ENCODE measurements at places on chromosomes 4 and X.
A peak's percentile ranks its signal among the peaks of the same experiment; 100 is the strongest.

DNA sequence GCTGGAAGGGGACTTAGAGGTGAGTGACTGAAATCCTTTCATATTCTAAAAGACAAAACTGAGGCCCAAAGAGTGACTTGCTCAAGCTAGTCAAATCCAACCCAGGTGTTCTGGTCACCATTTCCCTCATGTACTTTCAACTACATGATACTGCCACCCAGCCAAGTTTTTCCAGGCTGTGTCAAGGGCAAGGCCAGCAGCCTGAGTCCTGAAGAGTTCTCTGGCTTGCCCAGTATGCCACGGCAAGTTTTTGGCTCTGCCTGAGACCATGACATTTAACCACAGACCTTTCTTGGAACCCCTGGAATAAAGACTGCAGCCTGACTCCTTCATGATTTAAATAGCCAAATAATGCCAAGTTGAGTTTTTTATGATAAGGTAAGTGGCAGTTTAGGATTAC is 10.7 kb upstream of the TMEM164 start:
- DNase-seq: no peak

- peak; percentile 93 for DNase-seq
Observed at GRCh38 chrX:120549483-120550452, 11.0 kb downstream of the CUL4B start.

DNA sequence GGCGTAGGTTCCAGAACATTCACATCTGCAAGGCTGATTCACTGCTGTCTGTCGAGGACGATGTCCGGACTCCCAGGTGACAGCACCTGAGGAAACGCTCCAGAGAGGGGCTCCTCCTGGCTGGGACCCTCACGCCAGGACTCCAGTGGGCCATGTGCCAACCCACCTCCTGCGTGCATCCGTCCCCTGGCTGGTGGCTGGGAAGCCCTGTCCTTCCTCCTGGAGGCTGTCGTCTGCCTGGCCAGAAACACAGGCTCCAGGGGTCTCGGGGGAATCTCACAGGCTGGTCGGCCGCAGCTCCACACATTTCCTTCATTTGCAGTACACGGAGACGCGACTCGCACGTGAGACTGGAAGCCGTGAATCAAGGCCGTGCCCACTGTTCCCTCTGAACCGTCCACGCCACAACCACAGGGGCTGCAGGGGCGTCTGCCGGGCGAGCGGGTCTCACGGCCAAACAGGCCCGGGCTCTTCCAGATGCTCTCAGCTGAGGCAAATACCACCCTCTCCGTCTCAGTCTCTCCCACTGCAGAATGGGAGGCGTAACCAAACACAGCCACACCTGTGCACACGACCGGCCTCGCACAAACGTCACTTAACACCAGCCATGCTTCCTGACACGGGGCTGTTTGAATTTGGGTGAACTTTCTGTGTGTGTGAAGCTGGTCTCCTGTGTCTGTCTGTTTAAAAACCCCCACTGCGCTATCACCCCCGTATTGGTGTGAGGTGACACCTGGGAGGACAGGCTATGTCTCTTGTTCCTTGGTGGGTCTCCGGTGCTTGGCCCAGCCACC is 38.7 kb upstream of the MXD4 start:
- DNase-seq: no peak

GRCh38 chrX:47743504-47743903 is 84.5 kb upstream of the UXT start:
- no peak for DNase-seq

- no peak for DNase-seq
Observed at GRCh38 chr4:168710353-168710946, 213.6 kb downstream of the PALLD start.

- DNase-seq: no peak
Observed at GRCh38 chrX:134971926-134972325, 18.9 kb upstream of the SMIM10 start.

DNA sequence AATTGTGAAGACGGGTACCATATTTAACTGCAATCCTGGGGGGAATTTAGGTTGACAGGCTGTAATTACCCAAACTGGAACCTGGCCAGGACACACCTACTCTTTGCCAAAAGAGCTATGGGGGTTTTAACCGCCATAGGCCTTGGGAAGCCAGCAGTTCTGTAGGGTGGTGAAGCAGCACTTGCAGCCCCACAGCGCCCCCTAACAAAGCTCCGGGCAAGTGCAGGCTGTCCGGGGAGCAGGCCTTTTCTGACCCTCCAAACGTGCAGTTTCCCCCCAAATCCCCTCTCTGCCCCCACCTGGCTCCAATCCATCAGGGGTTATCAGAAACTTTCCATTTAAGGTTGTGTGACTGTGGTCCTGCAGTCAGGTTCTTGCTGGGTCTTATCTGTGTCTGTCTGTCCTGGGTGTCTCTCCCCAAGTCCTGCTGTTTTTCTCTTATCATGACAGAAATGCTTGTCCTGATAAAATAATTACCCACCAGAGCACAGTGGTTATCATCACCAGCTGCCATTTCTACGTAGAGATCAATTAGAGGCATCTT is 350.9 kb downstream of the MID1IP1 start:
- DNase-seq: no peak

- no peak for DNase-seq
Observed at GRCh38 chrX:19886883-19887531, 393 bp downstream of the SH3KBP1 start.

DNA sequence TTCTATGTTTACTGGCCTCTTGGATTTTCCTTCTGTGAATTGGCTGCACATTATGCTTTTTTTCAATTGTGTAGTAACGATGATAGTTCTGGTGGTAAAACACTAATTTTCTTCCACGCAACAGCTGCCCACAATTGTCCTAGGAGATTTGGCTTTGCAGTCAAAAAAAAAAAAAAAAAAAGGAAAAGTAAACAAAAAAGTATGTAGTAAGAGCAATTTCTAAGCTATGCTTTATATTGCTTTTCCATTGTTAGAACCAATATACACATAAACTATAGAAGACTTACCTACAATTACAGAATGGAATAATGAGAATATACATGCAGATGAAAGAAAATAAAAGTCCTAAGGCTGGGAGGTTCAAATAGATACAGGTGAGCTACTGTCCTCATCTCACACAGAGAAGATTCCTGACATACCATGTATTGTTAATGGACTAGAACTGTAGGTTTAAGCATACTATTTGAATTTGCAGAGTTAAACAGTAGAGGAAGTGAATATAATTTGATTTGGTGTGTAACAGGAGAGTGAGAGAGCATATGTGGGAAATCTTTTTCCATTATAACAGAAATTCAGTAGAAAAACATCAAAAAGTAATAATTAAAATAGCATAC is 976.2 kb downstream of the RAB28 start:
- no peak for DNase-seq

DNA sequence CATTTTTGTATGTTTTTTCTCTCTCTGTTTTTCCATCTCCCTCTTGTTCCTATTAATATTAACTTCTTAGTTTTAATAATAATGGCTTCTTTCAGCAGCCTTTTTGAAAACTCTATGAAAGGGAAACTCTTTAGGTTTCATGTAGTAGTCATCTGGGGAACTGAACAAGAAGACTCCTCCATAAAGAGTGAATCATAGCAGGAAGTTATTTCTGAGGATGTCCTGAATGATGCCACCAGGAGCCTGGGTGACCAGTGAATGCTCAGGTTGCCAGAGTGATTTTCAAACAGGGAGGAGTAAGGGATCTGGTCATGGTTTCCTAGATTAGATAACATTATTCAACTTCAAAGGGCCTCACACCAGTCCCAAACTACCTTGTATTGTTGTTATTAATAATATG is 212.8 kb upstream of the PDE5A start:
- no peak for DNase-seq

DNA sequence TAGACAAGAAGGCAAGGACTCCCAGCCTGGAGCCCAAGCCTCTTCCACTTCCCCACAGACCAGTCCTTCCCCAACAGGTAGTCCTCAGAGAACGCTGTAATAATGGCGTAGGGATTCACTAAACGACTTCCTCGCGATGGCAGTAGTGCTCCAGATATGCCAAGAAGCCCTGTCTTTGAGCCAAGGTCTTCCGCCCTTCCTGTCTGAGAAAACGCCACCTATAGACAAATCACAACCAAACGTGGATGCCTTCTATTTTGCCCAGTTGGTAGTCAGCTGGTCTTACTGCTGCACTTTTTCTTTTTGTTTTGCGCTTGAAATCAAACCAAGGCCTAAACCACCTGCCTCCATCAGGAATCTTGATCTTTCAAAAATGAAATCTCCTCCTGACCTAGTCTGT is 203.3 kb downstream of the OR13H1 start:
- no peak for DNase-seq

GRCh38 chrX:11349661-11350337 is 56.6 kb downstream of the AMELX start:
- no peak for DNase-seq

DNA sequence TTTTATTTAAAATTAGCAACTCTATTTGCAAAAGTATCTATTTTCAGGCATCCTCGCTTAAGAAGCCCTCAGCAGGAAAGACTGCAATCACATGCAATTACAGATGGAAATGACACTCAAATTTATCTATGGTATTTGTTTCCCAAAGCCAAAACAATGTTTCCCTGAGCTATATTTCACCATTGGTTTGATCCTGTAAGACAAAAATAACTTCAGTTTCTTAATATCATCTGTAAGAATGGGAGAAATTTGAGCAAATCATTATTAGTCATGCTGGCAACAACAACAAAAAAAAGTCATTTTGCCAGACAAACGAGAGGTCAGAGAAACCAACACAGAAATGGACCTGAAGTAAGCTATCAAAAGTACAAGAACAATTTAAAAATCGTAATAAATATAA is 204.1 kb downstream of the NR3C2 start:
- no peak for DNase-seq

DNA sequence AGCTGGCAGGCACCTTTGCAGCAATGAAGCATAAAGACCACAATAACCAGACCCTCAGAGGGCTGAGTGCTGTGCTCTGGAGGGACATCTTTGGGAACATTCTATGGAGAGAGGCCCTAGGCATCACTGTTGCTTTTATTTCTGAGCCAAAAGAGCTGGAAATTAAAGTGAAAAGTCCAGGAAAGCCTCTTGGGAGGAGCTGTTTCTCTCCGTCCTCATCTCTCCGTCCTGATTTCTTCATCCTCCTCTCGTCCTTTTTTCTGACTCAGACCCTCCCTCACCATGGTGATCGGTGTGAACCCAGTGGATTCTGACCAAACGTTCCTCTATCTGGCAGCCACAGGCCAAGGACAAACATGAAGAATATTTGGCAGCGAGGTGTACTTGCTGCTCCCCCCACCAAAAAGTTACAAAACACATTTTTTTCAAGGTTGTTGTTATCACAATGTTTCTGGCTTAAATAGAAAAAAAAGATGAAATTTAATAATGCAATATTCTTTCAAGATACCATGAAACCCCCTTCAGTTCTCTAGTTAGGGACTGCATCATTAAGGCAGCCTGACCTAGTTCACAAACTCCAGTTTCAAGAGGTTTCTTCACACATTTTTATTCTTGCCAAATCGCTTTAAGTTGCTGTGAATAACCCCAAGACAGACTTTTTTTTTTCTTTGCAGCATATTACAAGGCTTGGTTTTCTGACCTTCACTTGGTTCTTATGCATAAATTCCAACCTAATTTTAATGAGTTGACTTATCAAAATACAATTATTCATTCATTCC is 80.2 kb downstream of the SCD5 start:
- no peak for DNase-seq

DNA sequence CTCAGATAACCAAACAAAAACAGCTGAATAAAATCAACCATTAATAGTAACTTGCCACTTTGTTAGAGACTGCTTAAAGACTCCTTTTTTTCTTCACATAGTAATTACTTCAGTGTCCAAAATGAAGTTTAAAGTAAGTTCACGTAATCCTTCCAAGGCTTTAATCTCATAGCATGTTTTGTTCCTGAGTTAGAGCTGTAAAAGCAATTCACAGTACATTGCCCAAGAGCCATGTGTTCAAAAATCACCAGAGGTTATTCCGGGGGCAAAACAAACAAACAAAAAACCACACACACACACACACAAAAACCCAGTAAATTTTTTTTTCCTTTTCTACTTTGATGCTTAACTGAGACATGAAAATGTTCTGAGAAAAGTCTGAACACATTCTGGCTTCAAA is 6.1 kb downstream of the GPR82 start:
- no peak for DNase-seq
